Colonic mucosa (tissue), 4 donors: ENCODE measurements at places on chromosomes 4 and X. TPM values are rescaled to one million over a fixed set of nuclear protein-coding genes. Genes with fewer than 3 reads are reported as not detected.

DNA sequence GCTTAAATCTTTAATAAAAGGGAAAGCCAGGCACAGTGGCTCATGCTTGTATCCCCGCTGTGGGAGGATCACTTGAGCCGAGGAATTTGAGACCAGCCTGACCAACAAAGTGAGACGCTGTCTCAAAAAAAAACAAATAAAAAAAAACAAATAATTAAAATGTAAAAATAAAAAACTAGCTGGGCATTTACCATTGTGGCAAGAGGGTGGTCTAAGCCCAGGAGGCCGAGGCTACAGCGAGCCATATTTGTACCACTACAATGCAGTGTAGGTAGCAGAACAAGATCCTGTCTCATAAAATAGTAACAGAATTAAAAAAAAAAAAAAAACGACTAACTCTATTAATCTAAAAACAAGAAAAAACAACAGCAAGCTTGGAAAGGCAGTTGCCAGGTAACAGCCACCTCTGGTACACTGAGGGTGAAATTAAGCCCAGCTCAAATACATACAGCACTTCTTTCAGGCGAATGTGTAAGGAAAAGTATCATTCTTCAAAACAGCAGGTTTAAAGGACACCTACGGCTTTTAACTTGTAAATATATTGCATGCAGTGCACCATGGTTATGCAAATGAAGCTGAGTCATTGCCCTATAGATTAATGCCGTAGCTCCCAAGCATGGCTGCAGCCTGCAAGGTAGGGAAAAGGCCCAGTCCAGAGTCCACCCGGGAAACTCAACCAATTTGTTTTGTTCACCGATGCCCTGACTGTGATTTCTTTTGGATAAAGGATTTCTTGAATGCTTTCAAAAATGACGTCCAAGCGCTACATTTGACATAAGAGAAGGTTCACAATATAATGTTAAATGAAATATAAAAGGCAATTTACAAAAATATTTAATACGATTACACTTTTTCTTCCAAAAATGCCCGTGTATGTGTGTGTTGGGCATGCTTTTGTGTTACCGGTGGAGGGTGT lies 14.5 kb upstream of the TXLNG start:
- no peak overlapping the region for H3K4me3 ChIP-seq
- no peaks in the 10 kb centered on the region for H3K27me3 ChIP-seq
- no peak overlapping the region for H3K27ac ChIP-seq
- DNase-seq, result peak; percentile 67

DNA sequence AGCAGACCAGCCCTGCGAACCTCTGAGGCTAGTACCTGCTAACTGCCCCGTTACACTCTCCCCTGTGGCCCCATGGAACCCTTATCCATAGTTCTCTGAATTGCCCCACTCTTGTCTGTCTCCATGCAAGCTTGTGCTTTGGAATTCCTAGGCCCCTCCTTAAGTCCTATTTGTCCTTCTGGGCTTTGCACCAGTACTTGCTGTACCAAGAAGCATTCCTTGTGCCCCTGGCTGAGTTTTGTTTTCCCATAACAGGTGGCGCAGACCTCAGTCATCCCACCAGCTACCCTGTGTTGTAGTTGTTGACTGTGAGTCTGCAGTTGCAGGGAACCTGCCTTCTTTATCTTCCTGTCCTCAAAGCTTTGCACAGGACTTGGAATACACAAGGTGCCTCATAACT lies 147.9 kb downstream of the AMMECR1 start:
- no peak overlapping the region for H3K4me3 ChIP-seq
- DNase-seq, result no peak
- H3K36me3 ChIP-seq, result no peaks in the 10 kb centered on the region
- no peaks in the 10 kb centered on the region for H3K27me3 ChIP-seq
- H3K4me1 ChIP-seq, result no peaks in the 10 kb centered on the region
- no peak overlapping the region for H3K27ac ChIP-seq

DNA sequence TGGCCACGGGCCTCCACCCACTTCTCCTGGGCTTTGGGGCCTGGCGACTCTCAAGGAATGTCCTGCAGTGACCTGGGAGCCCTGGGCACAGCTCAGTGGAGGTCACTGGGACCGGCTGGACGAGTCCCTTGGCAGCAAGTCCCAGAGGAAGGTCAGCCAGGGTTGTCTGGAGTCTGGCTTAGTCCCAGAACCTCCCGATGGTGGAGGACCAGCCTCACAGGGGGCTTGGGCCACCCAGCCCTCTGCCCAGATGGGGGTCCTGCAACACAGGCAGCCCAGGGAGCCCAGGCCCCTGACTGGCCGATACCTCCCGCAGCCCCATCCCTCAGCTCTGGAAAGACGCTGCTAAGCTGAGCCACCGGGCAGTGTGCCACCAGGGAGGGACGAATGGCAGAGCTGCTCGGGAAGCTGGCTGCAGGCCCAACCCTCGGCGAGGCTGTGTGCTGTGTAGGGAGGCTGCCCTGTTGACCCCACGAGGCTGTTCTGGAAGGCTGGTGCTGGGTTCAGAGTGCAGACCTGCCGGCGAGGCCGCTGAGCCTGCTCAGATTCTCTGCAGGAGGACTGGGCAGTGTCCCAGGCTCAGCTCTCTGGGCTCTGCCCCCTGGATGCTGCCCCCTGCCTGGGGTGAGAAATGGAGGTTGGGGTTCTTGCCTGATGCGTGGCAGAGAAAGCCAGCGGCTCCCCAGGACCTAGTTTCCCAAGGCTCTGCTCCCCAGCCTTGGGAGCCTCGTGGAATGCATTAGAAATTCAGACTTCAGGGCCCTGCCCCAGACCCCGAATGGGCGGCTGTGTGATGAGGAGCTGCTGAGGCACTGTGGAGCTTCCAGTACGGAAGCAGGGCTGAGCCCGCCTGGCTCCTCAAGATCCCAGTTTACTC lies 61.7 kb downstream of the ADRA2C start:
- H3K4me3 ChIP-seq, result no peak overlapping the region
- no peak overlapping the region for H3K27ac ChIP-seq
- no peaks in the 10 kb centered on the region for H3K36me3 ChIP-seq
- peaks cover 4% of the 10 kb centered on the region for H3K4me1 ChIP-seq
- peak; percentile 91 for DNase-seq
- H3K27me3 ChIP-seq, result no peaks in the 10 kb centered on the region

SCD5 gene
- 2.8 TPM for total RNA-seq

CCDC160 gene
- not detected for total RNA-seq

GRCh38 chr4:111630705-111631104 lies 514.5 kb upstream of the FAM241A start:
- H3K36me3 ChIP-seq, result no peaks in the 10 kb centered on the region
- H3K4me1 ChIP-seq, result no peaks in the 10 kb centered on the region
- H3K27ac ChIP-seq, result no peak overlapping the region
- no peak overlapping the region for H3K4me3 ChIP-seq
- DNase-seq, result no peak

FAAH2 gene
- 5.6 TPM for total RNA-seq

TREX2 gene
- total RNA-seq, result 1.2 TPM

DNA sequence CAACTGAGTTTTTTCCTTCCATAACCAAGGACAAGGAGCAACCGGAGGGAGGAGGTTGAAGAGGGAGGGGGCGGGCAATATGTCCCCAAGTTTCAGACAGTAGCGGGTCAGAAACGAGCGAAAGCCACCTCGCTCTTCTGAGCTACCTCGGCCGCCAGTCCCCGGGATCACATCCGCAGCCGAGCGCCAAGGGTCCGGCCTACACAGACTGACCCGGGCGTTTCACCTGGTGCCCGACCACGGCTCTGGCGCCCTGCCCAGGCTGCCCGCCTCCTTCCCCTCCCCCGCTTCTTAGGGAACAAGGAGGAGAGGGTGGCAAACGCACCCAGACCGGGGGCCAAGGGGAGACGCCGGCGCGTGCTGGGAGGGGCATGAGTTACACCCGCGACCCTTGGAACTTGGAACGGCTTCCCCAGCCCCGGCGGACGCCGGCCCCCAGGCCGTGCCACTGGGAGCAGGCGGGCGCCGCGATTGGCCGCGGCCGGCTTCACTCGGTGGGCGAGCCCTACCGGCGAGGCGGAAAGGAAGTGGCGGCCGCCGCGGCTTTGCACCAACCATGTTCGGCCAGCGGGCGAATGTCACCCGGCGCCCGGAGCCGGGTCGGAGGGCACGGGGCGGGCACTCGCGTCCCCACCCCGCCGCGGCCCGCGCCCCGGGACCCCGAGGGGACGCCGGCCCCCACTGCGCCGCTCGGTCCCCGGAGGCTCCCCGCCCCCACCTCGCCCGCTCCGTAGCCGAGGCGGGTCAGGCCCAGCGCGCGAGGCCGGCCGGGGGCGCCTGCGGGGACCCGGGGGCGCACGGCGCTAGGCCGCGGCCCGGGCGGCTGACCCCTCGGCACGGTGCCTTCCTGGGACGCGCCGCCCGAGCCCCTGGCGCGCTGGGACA lies 1.5 kb downstream of the IRF2 start:
- no peaks in the 10 kb centered on the region for H3K4me1 ChIP-seq
- no peaks in the 10 kb centered on the region for H3K27me3 ChIP-seq

- no peaks in the 10 kb centered on the region for H3K36me3 ChIP-seq
- H3K27ac ChIP-seq, result no peak overlapping the region
- DNase-seq, result no peak
- H3K27me3 ChIP-seq, result no peaks in the 10 kb centered on the region
These were observed 111.1 kb downstream of the KLF8 start for GRCh38 chrX:56343219-56343618.
